ENCODE measurements at places on chromosomes 16 and 17.

- no peak for DNase-seq
Measured at GRCh38 chr16:86581458-86581857, 3.1 kb downstream of the FOXL1 start.

GRCh38 chr17:63798572-63799106, 24.7 kb downstream of the DDX42 start:
- DNase-seq, result no peak

DNA sequence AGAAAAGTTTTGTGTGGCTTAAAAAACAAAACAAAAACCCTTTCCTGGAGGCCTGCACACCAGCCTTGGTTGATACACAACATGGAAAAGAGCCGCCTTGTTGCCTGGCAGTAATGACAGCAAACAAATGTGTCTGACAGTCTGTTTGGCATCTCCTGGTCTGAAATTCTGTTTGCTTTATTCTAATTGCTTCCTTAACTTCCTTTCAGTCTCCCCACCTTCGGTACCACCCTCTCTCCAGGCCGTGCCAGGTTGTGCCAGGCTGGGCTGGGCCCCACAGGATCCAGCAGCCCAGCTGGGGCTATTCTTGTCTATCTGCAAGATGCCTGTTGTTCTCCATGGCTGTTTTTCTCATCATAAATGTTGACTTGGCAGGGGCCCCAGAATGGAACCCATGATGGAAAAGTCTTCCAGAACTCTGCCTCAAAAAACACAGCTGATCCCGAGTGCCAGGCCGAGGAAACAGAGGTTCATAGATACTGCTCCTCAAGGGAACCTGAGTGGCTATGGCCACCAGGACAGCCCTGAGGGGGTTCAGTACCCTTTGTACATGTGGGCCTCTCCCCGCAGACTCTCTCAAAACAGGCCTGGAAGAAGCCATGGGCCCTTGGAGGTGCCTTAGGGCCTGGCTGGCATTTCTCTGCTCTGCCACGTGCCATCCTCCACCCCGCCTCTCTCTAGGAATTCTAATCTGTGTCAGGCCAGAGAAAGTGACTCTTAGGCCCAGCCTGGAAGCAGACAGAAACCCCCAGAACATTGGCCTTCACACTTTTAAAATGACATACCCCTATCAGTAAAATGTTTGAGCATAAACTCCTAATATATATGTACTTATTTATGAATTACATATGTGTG, 50.5 kb downstream of the YPEL2 start:
- DNase-seq, result no peak

DNA sequence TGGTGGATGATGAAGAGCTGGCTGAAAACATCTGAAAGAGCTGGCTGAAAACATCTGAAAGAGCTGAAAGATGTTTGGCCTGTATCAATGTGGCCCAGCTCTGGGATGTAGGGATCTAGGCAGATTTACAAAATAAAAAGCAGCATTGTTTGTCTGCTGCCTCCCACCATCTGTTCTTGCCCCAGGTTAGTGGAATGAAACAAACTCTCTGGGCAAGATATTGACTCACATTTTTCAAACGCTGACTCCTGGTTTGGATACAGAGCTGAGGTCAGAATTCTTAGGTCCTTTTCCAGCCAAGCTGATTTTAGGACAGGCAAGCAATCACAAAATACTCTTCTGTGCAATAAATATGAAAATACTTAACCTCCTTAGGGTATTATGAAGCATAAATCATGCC, 139.0 kb downstream of the STX8 start:
- no peak for DNase-seq

DNA sequence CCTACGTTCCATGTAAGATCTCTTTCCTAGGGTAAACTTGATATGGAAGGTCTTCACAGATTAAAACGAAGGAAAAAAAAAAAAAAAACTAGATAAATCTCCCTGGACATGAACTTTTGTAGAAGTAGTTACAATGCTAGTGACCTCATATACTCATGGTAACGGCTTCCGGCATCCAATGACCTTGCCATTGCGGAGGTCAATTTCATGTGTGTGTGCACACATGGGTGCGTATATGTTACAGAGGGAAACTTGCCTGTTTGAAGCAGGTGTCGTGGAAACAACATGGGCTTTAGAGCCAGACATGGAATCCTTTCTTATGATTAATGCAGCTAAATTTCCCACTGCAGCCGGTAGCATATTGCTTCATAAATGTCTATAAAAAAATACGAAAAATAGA, 435.5 kb downstream of the MAF start:
- no peak for DNase-seq

- peak; percentile 45 for DNase-seq
Measured at GRCh38 chr16:85519540-85520231, 93.4 kb upstream of the GSE1 start.

DNA sequence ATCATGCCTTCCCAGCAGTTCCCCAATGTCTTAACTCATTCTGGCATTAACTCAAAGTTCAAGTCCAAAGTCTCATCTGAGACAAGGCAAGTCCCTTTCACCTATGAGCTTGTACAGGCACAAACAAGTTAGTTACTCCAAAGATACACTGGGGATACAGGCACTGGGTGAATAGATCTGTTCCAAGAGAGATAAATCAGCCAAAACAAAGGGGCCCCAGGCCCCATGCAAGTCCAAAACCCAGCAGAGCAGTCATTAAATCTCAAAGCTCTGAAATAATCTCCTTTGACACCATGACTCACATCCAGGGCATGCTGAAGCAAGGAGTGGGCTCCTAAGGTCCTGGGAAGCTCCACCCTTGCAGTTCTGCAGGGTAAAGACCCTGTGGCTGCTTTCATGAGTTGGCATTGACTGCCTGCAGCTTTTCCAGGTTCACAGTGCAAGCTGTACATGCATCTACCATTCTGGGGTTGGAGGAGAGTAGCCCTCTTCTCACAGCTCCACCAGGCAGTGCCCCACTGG, 332.2 kb upstream of the KIF2B start:
- no peak for DNase-seq

DNA sequence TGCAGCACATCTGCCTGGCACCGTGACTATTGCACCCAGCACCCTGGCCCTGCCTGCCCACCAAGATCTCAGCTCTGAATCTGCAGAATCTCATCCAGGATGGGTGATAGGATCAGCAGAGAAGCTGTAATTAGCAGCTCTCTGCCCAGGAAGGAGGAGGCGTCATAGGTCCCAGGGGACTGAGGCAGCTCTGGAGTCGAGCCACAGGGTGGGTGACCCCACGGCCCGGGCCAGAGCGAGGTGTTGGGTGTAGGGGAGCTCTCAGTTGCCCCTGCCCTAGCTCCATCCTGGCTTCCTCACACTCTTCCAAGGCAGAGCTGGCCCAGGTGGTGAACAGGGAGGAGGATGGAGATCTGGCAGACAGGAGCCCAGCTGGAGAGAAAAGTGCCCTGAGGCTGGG, 18.2 kb upstream of the FAM83G start:
- DNase-seq, result no peak

DNA sequence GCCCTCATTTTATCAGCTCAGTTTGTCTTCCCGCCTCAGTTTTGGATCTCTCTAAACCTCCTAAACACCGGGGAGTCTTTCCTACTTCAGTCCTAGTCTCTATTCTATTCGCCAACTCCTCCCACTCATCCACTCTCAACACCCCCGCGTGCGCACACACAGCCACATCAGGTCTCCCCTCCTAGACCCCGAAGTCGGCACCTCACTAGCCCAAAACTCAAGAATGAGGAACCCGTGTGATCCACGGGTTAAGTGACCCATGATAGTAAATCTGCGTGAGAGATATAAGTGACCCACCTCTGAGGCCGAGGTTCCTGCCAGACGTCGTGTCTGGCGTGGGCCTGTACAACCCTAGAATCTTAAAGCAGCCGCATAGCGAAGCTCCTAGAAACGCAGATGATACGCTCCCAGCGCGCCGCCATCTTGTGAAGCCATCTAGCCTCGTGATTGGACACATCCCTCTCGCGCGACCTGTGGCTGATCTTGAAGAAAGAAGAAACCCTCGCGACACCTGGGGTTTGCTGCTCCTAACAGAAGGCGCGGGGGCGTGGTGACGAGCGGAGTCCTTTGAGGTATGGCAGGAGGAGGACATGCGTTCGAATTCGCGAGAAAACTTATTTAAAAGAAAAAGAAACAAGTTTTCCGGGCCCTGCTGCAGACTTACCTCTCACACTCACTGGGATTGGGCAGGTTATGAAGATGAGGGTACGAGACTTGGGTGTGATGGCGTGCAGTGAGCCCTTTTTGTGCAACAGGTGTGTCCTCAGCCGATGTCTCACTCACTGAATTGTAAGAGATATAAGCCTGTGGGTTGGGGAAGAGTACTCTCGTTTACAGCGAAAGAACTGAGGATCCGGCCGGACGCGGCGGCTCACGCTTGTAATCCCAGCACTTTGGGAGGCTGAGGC, at the start of gene METTL16:
Gene METTL16 (minus strand): TSS at position 427 of the 908 bp plus-strand sequence. CDS start 9,557 bp downstream, outside the sequence.
- peak; percentile 98 for DNase-seq

- DNase-seq, result no peak
Measured at GRCh38 chr16:17827313-17827712, 356.6 kb upstream of the XYLT1 start.

DNA sequence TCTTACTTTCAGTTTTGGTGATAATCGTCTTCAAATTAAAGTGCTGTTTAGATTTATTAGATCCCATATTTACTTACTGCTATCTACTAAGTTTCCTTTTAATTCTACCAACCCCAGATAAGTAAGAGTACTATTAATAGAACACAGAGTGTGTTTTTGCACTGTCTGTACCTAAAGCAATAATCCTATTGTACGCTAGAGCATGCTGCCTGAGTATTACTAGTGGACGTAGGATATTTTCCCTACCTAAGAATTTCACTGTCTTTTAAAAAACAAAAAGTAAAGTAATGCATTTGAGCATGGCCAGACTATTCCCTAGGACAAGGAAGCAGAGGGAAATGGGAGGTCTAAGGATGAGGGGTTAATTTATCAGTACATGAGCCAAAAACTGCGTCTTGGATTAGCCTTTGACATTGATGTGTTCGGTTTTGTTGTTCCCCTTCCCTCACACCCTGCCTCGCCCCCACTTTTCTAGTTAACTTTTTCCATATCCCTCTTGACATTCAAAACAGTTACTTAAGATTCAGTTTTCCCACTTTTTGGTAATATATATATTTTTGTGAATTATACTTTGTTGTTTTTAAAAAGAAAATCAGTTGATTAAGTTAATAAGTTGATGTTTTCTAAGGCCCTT, 56.8 kb downstream of the HLF start:
- DNase-seq, result no peak

DNA sequence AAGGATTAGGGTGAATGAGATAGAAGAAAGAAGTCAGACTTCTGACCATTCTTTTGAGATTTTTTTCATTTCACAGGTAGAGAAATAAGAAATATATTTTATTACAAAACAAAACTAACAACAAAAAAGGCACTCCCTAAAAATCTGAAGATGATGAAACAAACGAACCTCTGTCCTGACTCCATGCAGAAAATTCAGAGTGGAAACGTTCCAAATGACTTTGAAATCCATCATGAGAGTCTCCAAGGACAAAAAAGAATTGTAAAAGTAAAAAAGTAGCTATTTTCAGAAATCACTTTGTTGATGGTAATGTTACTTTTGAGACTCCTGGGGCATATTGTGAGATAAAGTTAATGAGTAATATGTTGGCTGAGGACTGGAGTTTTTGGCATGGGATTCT, 26.4 kb upstream of the MNT start:
- DNase-seq, result no peak
